ENCODE measurements at places on chromosomes 5 and 9.

GRCh38 chr9:16727452-16728136 lies 142.9 kb downstream of the BNC2 start:
- DNase-seq, result no peak

DNA sequence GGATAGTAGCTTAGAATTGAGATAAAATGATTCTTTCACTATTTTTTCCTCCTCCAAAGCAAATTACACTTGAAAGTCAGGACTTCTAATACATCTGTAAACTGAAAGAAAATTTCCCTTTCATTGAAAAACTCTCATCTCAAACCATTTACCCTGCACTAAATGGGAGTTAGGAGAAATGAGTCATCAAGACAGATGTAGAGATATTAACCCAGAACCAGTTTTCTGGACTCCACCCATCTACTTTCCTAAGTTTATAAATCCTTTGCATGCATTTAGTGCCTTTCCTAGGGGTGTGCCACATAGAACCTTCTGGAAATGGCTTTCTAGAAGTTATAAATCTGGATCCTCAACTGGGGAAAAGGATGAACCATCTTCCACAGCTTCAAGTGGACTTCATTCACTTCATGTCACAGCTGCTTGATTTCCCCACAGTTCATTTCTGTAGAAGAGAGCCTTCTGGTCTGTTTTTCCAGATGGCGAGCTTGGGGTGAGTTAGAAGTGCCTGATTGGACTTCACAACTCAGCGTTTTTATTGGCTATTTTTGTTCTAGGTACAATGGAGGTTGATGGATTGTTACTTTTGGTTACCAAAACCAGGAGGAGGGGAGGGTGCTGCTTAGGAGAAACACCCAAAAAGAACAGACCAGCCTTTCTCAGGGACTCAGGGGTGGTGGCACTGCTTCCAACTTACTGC lies 72.5 kb upstream of the GPR151 start:
- DNase-seq, result no peak

DNA sequence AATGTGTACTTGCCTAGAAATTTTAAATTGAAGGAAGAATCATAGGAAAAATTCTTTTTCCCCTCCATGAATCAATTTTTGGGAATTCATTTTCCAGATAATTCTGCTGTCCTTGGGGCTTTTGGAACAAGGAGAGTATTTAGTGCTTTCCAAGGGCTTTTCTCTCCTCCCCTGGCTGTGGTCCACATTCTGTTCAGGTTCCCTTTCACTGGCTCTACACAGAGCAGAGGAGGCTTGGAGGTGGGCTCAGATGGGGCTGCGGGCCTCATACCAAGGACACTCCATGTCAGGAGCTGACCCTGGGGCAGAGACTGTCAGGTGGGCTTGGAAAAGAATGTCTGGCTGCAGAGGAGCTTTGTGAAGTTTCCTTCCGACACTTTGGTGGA lies 128.1 kb downstream of the GADD45G start:
- no peak for DNase-seq

DNA sequence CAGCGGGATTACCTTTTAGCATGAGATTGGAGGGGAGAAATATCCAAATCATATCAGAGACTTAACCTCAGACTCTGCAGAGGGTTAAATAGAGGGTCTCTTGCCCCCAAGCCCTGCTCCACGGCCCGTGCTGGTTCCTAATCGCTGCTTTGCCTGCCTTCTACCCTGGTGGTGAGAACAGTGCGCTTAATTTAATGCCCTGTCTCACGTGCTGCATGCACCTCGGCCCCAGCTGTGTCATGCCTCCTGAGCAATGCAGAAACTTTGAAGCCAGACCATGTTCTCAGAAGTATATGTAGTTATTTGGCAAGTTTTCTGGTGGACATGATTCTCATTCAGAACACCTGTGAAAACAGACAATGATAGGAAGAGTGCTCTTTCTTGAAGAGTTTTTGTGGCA lies 1.4 kb downstream of the OTULIN start:
- DNase-seq, result no peak

DNA sequence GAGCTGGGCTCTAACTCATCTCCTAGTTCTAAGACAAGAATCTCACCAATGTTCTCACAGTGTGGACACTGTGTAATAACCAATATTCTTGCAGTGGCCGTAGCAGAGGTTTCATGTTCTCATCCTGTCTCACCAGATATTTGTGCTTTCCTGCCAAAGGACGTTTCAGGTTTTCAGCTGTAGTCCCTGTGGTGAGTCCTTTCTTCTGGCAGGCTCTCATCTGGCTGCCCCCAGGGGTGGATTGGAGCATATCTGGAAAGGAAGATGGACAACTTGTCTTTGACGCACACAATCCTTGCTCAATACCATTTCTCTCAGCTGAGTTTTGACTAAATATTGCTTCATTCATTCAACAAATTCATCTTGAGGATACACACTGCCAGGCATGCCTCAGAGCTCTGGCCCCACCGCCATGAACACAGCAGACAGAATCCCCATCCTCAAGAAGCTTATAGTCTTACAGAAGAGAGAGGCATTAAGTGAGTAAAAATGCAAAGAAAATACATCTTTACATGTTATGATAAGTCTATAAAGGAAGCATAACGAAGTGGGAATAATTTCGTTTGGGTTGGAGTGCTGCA lies 33.8 kb upstream of the NEURL1B start:
- DNase-seq, result no peak

DNA sequence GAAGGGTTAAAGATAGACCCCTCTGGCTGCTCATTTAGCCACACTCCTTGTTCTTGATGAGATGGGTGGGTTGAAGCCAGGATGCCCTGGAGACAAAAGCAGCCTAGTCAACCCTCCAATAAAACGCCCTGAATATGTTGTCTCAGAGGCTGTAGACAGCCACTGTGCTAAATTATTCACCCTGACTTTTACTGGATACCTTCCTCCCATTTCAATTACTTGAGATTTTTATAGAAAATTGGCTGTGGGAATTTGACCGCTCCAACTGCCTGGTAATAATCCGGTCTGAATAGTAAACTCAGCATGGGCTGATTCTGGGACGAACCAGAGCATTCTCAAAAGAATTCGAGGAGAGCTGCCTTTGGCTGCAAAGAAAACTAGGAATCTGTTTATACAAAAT lies 104.2 kb downstream of the SNX18 start:
- DNase-seq, result no peak

DNA sequence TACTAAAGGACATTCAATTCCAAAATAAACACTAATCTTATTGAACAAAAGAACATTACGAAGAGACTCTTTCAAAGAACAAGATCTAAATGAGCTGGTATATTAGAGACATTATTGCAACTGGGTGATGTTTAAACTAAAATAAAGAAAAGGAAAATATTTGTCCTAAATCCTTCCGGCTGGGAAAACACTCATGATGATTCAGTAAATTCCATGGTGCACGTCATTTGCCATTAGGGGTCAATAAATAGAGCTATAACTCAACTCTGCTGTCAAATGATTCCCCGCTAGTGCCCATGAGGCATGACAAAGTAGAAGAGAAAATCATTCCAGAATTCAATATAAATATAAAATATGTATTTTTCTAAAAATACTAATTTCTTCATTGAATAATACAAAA lies 565.5 kb upstream of the TUSC1 start:
- DNase-seq, result no peak

DNA sequence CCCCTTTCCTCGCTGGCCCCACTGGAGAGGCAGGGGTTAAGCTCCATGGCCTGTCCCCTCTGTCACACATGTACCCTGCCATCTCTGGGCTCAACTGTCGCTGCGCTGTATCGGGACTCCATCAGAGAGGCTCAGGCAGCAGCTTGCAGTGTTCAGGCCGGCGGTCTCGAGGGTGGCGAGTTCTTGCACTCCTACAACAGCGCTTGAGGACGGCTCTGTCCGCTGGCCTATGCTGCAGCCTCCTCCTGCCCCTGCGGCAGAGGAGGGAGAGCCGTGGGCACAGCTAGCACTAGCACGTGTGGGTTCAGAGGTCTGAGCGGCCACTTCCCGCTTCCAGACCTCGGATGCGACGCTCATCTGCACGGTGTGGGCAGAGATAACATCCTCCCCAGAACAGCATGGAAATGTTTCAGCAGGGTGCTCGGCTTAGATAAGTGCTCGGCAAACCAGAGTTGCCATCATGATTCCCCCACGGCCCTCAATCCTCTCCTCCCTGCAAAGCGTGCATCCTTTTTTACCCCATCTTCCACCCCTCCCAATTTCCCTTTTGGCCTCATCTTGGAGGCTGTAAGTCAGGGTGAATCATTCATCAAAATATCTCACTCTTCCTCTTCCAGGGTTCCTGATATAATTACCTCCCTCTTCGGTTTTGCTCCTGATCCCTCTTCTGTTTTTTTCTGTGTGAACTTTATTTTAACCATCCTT lies 41.9 kb upstream of the FUBP3 start:
- no peak for DNase-seq

DNA sequence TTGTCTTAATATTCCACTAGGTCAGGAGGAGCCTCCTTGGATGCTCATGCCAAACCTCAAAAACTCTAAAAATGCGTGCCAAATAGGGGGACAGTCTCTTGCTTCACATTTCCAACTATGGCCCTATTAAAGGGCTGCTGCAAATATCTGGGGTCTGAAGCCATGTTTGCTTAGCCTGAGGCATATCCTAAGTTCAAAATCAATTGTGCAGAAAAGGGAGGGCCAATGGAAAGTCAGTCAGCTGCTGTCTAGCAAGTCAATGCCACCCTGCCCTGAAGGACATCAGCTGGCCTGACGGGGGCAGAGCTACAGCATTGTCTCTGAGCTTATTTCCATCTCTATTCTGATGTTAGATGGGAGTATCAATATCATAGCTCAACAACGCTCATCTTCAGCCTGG lies 93.6 kb downstream of the SH3TC2 start:
- no peak for DNase-seq

DNA sequence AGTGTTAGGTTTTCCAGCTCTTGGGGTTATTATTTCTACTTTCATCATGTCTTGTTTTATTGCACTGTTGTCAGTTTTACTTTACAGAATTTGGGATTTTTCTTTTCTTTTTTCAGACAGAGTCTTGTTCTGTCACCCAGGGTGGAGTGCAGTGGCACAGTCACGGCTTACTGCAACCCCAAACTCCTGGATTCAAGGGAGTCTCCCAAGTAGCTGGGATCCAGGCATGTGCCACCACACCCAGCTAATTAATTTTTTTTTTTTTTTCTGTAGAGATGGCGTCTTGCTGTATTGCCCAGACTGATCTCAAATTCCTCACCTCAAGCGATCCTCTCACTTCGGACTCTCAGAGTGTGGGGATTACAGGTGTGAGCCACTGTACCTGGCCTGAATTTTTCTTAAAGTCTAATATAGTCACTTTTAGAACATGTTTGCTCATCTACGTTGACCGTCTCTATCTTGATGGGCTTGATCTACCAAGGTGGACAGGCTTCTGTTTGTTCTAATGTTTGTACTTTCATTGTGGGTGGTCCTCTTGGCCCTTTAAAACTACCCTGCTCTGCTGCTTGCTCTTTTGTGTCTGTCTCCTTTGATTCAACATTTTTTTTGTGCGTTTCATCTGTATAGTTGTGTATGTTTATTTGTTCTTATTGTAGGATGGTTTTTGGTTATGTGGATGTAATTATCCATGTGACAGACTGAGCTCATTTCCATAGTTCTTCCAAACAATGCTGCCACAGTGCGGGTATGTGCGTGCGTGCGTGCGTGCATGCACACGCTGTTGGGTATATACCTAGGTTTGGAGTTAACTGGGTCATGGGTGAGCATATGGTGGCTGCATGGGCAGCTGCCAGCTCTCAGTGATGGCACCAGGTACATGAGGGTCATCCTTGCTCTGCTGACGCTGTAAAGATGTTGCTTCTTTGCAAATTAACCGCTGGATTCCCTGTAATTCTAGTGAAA lies 18.1 kb downstream of the PRRC2B start:
- no peak for DNase-seq

- DNase-seq, result no peak
These were observed 395.7 kb upstream of the ZNF462 start for GRCh38 chr9:106467113-106467864.

DNA sequence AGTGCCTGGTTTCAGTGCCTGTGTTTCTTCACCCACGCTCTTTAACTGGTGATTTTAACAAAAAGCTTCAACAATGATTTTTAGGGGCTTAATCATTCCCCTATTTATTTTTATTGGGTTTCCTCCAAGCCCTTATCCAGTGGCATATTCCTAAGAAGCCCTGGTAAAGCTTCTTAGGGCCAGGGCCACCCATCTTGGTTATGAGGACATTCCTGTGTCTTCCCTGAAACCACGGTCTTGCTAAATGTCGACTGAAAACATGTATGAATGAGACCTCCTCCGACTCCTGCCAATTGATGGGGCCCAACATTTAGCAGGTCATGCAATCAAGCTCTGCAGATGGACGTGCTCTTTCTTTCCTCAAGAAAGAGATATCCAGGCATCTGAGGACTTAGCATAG lies 13.7 kb upstream of the CARTPT start:
- no peak for DNase-seq

DNA sequence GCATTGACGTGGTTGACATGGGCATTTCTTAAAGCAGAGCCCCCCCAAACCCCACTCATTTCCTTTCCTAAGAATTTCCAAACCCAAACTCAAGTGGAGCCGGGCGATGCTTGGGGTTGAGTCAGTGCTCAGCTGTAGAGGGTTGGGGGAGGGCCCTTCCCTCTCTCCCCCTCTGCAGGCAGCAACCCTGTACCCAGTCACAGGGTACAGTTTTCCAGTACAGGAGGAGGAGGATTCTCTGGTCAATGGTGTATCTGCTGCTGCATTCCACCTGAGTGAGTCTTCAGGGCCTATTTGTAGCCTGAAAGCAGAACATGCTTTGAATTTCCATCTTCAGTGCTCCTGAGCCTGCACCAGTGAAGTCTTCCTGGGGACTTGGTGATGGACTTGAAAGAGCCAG lies 55.8 kb downstream of the ENTREP1 start:
- no peak for DNase-seq

DNA sequence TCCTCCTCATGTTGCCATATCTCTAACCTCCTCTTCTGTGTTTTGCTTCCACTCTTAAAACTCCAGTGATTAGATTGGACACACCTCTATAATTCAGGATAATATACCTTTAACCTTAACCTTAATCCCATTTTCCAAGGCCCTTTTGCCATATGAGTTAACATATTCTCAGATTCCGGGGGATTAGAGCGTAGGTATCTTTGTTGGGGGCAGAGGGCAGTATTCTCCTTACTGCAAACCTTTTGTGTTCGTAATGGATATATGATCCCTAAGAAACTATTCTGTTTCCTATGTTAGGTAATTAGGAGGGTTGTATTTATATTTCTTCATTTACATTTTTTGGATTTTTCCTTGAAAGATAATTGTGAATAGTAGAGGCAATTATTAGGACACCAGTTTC lies 99.5 kb downstream of the VPS13A start:
- no peak for DNase-seq

DNA sequence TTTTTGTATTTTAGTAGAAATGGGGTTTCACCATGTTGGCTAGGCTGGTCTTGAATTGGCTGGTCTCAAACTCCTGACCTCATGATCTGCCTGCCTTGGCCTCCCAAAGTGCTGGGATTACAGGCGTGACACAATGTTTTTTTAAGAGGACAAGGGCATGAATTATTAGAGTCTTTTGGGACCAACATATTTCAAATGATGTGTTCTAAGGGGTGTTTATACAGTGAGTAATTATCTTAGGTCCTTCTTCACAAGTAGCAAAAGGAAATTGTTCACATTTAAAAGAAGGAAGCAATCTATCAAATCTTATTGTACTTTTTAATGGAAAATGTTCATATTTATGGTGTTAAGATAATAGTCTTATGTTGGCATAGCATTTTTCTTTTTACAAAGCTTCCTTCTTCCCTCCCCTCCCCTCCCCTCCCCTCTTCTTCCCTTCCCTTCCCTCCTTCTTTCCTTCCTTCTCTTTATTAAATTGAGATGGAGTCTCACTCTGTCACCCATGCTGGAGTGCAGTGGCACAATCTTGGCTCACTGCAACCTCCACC lies 6.7 kb downstream of the GNG10 start:
- DNase-seq, result no peak

All from T-helper 2 cell treated with Interferon-gamma antibody and Interleukin-4, amounts not matched to agents 5 μg/mL and 100 μg/mL, for 36 hours (primary cell).